Cardiac muscle cell (in vitro differentiated cells and primary cell): ENCODE measurements at places on chromosomes 7 and 10. TPM values are rescaled to one million over a fixed set of nuclear protein-coding genes. Genes with fewer than 3 reads are reported as not detected.

DNA sequence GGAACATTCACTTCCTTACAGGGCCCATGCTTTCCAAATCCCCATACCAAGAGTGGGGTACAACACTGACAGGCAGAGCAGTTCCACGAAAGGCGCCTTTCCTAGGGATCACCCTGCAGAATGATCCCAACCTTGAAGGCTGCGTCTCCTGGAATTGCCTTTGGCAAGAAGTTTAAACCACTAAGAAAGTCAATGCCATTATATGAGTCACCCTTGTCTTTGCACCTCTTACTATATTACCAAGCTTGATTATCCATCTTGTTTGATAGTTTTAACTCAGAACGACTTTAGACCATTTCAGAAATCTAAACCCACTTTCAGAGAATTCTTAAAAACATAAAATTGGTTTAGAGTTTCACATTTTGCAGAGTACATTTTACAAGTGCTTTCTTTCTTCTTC lies 282.1 kb downstream of the ARHGAP12 start:
- no peak for DNase-seq
- no peaks in the 10 kb centered on the region for H3K4me1 ChIP-seq
- no peak overlapping the region for H3K4me3 ChIP-seq

DNA sequence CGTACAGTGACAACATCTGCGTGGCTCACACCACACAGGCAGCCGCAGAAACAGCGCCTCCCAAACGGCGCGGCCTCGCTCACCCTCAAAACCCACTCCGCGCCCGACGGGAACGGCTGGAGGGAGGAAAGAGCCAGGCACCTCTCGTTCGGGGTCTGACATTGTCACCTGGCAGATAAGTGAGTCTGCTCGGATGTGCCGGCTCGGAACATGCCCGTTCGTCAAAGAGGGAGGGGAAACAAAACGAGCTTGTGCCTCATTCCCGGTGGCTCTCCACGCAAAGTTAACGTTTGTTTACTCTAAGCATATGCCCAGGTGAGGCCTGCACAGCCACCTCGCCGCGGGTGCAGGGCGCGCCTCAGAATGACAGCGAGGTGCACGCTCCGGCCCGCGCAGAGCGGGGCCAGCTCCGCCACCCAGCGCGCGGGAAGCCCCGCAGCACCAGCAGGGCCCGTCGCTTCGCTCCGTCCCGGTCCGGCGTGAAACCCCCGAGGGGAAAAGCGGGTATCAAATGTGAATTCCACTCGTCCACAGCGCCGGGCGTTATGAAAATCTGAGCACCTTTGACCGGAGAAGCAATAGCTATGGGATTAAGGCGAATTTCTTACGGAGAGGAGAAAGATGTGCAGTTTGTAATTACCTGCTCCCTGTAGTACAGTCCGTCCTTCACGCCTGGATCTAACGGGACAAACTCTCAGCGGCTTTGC lies 13.1 kb downstream of the CNPY1 start:
- DNase-seq = peak; percentile 27
- peak overlapping the region; percentile 7 for H3K4me3 ChIP-seq
- peaks cover 6% of the 10 kb centered on the region for H3K4me1 ChIP-seq
- H3K36me3 ChIP-seq = no peaks in the 10 kb centered on the region
- no peak overlapping the region for H3K27ac ChIP-seq

GRCh38 chr10:45238896-45239295 lies 76.5 kb downstream of the OR13A1 start:
- H3K4me3 ChIP-seq = no peak overlapping the region
- no peak overlapping the region for H3K27ac ChIP-seq
- no peaks in the 10 kb centered on the region for H3K27me3 ChIP-seq
- no peak for DNase-seq
- H3K36me3 ChIP-seq = no peaks in the 10 kb centered on the region

GRCh38 chr7:114417290-114417689 lies 2.7 kb downstream of the FOXP2 start:
- no peaks in the 10 kb centered on the region for H3K4me1 ChIP-seq
- H3K36me3 ChIP-seq = no peaks in the 10 kb centered on the region
- H3K27ac ChIP-seq = no peak overlapping the region
- no peak for DNase-seq
- H3K27me3 ChIP-seq = no peaks in the 10 kb centered on the region
- H3K4me3 ChIP-seq = no peak overlapping the region

- H3K27me3 ChIP-seq = no peaks in the 10 kb centered on the region
- no peak overlapping the region for H3K4me3 ChIP-seq
- no peak for DNase-seq
- no peak overlapping the region for H3K27ac ChIP-seq
Measured at GRCh38 chr10:125840955-125841354, 17.6 kb downstream of the BCCIP start.

DNA sequence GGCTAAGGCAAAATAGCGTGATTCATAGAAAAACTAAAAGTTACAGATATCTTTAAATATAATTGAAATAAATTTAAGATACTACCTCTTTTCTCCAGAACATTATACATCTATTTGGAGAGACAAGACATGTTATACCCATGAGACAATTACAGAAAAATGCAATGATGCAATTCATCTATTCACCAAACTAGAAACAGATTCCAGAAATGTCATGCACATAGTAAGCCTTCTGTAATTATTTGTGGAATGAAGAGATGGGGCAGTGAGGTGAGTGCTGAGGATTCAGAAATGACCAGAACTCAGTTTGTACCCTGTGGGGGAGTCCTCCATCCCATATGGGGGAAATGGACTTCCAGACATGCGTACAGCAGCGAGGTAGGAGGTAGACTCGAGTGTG lies 99.4 kb downstream of the MKX start:
- no peaks in the 10 kb centered on the region for H3K27me3 ChIP-seq
- no peak overlapping the region for H3K4me3 ChIP-seq
- H3K4me1 ChIP-seq = no peaks in the 10 kb centered on the region
- DNase-seq = no peak
- no peak overlapping the region for H3K27ac ChIP-seq

ASB10 gene
- polyA plus RNA-seq = 0.57 TPM in 1 of 2 replicates, not detected in the other
